ENCODE measurements at places on chromosomes 16 and 17.

DNA sequence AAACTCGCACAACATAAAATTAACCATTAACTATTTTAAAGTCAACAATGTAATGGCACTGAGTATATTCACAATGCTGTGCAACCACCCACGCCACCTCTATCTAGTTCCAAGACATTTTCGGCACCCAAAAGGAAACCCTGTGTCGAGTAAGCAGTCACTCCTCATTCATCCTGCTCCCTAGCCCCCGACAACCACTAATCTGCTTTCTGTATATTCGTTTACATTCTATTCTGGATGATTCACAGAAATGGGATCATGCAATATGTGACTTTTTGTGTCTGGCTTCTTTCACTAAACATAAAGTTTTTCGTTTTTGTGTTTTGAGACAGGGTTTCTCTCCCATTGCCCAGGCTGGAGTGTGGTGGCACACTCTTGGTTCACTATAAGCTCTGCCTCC, 42.2 kb upstream of the HAPSTR1 start:
- no peak for DNase-seq

GRCh38 chr16:67459066-67459860, 21.7 kb downstream of the ATP6V0D1 start:
- DNase-seq: peak; percentile 13

- DNase-seq: peak; percentile 54
These were observed 38.5 kb downstream of the IGF2BP1 start for GRCh38 chr17:49035470-49036269.

DNA sequence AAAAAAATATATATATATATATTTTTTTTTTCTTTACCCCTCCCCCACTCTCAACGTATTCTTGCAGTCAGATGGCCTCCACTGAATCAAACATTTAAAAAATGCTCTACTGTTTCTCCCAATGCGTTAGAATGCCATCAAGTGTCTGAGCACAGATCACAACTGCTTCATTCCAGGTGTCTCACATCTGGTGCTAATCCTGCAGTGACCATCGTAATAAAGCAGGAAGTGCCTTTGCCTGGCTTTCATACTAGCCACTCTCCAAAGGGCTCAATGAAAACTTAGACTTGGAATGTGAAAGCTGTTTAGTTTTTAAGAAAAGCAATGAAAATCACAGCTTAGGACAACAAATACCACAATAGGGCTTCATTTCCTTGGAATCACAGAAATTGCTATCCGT, 37.2 kb downstream of the SKAP1 start:
- DNase-seq: no peak

DNA sequence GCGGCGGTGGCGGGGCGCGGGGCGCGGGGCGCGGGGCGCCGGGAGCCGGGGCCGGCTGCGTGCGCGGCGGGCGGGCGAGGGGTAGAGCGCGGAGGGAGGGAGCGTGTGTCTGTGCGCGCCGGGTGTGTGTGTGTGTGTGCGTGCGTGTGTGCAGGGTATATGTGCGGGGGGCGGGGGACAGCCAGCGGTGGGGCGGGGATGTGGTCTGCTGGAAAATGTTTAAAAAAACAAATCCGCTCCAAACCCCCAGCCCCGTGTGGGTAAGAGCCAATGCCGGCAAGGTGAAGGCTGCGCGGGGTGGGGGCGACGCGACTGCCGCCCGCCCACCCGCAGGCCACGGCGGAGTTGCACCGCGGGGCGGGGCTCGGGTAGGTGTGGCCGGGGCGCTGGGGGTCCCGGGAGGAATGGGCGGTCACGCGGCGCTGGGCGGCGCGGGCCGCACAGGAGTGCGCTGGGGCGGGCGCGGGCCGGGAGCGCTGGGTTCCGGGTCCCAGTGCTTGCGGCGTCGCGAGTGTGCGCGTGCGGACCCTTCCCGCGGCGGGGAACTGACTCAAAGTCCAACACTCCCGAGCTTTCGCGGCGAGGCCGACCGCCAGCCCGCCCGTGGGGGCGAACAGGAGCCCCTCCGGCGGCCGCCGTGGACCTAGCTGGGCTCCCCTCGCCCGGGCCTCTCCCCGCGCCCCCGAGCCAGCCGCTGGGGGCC, at the start of gene CYGB:
TSS of gene CYGB (minus strand) at position 132 of the 703 bp plus-strand sequence. CDS start 167 bp downstream, outside the sequence.
- DNase-seq: no peak

Data from foreskin melanocyte (primary cell).